Upper lobe of left lung (tissue), 6 donors: ENCODE measurements at places on chromosomes 3 and 15. TPM values are rescaled to one million over a fixed set of nuclear protein-coding genes. Genes with fewer than 3 reads are reported as not detected.
A peak's percentile ranks its signal among the peaks of the same experiment; 100 is the strongest.

The OXTR gene
- 0.44 TPM for total RNA-seq

- DNase-seq, result peak; percentile 93
These were observed 126.0 kb downstream of the FMN1 start for GRCh38 chr15:33068511-33068990.

The PSMA4 gene
- 120 TPM for total RNA-seq

The MYRIP gene
- total RNA-seq, result not detected

DNA sequence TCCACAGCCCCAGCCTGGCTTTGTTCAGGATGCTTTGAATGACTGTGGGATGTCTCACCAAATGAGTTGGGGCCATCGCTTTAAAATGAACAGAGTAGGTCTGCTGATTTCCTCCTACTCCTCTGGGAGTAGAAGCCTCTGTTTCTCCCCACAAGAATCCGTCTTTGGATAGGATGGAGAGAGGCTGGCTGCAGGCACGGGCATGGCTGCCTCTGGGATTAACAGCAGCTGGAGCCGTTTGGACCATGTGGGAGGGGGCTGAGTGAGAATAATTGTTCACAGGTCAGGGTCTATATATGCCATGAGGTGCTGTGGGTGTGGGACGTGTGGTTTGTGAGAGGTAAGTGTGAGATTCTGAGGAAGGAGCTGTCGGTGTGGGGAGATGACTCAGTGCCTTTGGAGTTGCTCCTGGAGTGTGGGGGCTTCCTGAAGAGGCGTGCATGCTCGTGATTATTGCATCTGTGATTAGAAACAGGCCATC, 48.0 kb upstream of the APEH start:
- DNase-seq, result no peak

The ECE2 gene
- total RNA-seq, result not detected

GRCh38 chr3:37402351-37402750, 228.0 kb upstream of the LRRFIP2 start:
- DNase-seq, result no peak

- DNase-seq, result no peak
These were observed 30.7 kb upstream of the CSTA start for GRCh38 chr3:122294359-122294758.

DNA sequence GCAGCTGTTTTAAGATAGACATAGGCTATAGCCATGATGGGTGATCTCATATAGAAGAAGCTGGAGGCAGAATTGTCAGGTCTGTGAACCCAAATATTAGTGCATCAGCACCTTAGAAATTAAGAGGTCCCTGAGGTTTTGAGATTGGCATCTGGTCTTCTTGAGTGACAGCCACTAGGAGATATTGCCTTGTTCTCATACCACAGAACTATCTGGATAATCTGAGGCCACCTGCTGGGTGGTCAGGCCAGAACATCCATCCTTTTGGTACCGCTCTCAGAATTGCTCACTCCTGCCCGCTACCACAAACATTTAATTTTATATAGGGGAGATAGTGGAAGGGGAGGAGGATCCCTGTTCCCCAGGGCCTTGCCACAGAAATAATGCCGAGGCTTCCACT, 210.6 kb upstream of the ZPLD1 start:
- DNase-seq, result no peak

The SNX4 gene
- total RNA-seq, result 41.3 TPM

DNA sequence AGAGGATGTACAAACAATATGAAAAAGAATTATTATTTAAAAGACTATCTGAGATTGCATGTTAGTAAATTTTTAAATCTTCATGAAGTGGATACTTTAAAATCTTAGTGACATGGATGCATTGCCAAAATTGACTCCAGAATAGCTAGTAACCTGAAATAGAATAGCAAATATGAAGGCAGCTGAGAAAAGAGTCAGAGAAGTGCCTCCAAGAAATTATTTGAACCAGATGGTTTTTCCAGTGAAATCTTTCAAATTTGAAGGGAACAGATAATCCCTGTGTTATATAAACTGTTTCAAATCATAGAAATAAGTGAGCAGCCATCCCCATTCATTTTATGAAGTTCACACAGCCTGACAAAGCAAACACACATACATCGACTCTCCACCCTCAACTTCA, 29.6 kb downstream of the FSIP1 start:
- no peak for DNase-seq

The ARNT2 gene
- 4.7 TPM for total RNA-seq

GRCh38 chr15:37094915-37095711, 5.2 kb downstream of the MEIS2 start:
- DNase-seq, result peak; percentile 74

DNA sequence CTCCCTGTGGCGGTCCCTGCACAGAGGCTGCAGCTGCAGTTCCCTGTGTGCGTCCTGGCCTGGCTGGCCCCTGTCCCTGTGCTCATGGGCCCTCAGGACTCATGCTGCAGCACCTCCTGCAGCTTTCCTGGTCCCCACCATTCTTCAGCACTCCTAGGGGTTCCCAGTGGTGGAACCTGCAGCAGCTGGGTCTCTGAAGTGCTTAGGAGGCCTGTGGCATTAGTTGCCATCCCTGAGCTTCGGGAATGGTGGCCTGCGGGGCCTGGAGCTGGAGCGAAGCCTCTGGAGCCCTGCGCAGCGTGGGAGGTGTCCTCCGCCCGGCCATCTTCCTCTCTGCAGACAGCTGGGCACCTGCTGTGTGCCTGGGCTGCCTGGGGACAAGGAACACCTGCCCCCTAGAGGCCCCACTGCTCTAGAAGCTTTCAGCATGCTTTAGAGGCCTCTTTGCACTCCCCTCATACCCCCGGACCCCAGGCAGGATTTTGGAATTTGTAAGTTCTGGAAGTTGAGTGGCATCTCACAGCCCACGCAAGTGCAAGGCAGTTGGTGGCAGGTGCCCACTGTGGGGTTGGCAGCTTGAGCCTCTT, 13.1 kb downstream of the PLXNA1 start:
- DNase-seq, result no peak

GRCh38 chr3:172142051-172142863, 102.9 kb downstream of the FNDC3B start:
- no peak for DNase-seq
